ENCODE measurements at places on chromosomes 7 and 10.

GRCh38 chr10:76124280-76124679 is 692.9 kb downstream of the LRMDA start:
- DNase-seq: no peak

- no peak for DNase-seq
Measured at GRCh38 chr10:16754765-16755164, 62.5 kb downstream of the RSU1 start.

- DNase-seq: no peak
Measured at GRCh38 chr10:5776881-5777197, 36.4 kb downstream of the GDI2 start.

DNA sequence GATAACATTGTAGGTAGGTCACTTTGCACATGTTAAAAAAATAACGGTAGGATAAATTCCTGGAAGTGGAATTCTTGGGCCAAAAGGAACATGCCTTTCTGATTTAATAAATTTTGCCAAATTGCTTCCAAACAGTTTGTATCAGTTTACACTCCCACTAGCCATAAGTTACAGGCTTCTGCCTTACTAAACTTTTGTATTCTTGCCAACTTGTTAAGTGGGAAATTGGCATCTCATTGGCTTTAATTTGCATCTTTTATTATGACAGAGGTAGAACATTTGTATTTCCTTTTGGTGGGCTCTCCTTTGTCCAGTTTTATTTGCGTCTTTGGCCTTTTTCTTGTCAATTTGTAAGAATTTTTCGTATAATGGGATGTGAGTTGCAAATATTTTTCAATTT is 38.3 kb upstream of the FAM180A start:
- DNase-seq: no peak

DNA sequence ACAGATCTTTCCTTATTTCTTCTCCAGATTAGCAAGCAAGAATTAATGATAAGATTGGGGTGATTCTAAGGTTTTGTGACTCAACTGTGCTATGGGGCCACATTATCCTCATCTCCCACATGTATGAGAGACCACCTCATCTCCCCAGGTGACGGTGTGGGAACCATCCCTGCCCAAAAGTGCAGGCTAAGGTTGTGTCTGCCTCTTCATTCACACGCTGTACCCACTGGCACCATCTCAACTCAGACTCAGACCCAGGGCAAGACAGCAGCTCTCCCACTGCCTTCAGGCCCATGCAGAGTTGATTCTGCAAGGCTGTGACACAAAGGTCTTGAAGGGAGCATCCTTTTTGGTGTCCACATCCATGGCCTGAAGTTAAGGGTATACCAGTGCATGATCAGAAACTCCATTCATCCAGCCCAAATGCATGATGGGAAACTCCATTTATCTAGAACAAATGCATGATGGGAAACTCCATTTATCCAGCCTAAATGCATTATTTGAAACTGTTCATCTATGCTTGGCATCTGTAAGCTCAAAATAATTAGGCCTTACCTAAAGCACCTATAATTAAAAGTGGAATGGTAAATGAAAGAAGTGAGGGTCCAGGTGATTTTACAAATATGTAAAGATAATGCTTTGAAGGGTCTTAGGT is 99.4 kb downstream of the TCERG1L start:
- no peak for DNase-seq

DNA sequence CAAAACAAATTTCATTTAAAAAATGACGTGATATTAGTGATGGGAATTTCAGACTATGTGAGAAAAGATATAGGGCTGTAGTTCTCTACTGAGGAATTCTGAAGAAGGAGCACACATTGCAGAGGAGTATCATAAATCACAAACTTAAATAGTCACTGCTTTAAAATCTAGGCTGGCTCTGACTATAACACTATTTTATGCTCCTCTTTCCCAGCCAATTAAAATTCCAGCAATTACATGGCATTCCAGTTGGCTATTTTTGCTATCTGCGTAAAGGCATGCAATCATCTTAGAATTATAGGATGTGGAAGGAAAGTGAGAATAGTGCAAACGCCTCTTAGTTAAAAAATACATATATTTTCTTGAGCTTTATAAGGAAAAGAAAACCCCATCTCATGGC is 123.1 kb downstream of the GNAI1 start:
- no peak for DNase-seq

GRCh38 chr10:110032801-110033700 is 25.3 kb downstream of the ADD3 start:
- no peak for DNase-seq

GRCh38 chr7:136130511-136131303 is 153.5 kb upstream of the MTPN start:
- no peak for DNase-seq

GRCh38 chr7:127137146-127137545 is 115.6 kb downstream of the GRM8 start:
- no peak for DNase-seq

DNA sequence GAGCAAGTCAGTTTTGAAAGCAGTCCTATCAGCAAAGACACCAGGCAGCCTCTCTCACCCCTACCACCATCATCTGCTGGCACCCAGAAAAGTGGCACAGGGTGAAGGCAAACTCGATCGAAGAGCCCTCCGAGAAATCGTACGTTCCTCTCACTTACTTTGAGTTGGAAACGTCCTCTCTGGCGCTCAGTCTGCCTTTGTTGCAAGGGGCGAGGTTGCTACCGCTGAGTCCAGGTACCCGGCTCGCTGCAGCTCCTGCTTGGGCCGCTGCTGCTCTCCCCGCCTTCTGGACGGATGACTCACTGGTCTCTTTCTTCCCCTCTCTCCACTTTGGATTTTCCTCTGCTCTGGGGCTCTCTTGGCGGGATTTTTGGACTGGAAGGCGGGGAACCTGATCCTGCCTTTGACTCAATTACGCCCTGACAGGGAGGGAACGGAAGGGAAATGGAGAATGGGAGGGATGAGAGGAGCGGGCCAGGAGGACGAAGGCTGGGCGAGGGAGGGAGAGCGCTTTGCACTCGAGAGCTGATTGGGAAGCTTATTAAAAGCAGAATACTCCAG is at the start of gene PTN:
TSS of gene PTN (minus strand) at position 453 of the 561 bp plus-strand sequence. CDS start 88,760 bp downstream, outside the sequence.
- peak; percentile 43 for DNase-seq

GRCh38 chr7:113446791-113447190 is 328.4 kb upstream of the SMIM30 start:
- DNase-seq: no peak

- no peak for DNase-seq
Measured at GRCh38 chr10:60239228-60239627, 150.4 kb downstream of the ANK3 start.

GRCh38 chr7:143455942-143456341 is 12.7 kb downstream of the TAS2R60 start:
- no peak for DNase-seq
